ENCODE measurements at places on chromosomes 1 and 21. TPM values are rescaled to one million over a fixed set of nuclear protein-coding genes. Genes with fewer than 3 reads are reported as not detected.

RCSD1 gene
- 7.1 TPM for total RNA-seq

CD1E gene
- not detected for total RNA-seq

DNA sequence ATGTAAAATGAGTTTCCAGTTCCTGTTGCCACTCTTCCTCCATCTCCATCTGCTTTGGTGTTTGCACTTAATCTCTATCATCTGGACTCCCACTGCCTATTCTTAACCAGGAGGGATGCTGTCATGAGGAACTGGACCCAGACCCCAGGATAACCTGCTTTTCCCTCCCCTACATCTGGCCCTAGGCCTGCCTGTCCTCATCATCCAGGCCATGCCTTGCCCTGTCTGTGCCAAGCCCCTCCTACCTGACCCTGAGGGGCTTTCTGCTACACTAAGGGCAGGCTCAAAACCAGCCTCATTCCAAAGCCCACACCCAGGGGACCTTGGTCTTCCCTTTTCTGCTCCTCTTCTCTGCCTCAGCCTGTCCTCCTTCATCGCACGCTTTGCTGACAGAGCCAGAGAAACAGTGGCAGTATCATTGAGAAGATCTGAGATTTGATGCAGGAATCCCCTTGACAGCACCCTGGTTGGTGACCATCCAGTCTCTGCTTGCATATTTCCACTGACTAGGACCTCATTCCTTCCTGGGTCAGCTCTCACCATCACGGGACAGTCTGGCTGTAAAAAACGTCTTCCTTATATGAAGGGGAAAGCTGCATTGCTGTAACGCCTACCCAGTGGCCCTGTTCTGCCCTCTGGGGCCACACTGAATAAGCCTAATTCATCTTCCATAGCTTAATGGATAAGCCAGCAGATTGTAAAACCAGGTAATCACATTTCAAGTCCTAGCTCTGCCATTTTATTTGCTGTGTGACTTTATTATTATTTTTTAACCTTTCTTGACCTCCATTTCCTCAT, 38.8 kb downstream of the PLXNA2 start:
- no peak for DNase-seq

OR6N1 gene
- total RNA-seq = not detected

DNA sequence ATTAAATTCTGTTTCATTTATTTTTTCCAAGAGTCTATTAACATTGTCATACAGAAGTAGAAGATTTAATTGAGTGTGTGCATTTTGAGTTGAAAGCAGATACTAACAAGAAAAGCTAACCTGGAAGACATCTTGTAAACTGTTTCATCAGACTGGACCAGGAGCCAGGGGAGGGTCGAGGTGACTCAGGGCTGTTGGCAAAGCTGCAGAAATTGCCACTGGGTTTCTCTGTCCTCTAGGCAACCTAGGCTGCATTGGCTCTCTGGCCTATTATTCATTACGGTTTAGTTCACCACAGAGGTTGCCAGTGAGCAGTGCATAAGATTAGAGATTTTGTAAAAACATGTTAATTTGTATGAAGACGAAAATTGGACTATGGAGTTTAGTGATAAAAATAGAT, 27.5 kb downstream of the ERG start:
- DNase-seq = no peak

DNA sequence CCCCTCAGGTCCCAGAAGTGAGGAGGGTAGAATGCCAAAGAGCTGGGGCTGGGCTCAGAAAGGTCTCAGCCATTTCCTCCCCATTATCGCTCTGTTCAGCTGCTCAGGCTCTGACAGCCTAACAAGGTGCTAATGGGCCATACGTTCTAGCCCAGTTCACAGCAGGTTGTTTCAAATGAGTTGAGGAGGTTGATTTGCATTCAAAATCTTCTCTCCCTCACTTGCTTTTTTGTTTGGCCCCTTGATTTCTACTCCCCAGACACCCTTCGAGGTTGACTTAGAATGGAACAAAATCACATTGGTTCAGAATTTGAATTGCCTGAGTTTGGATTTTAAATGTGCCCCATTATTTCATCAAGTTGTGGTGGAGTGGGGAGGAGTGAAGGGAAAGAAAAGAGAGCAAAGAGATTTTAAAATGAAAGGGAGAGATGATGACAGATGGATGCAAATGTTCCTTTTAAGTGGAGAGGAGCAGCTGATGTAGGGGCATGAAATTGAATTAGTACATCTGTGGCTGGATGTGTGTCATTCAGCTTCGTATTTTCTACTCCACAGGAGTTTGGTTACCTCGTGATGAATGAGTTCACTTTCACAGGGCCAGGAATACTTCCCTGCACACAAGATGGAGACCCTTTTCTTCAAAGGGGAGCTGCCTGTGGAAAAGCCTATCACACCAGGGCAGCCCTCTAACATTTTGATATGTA, 425.8 kb upstream of the CAMK1G start:
- no peak for DNase-seq
